ENCODE measurements at places on chromosomes 2 and 18. TPM values are rescaled to one million over a fixed set of nuclear protein-coding genes. Genes with fewer than 3 reads are reported as not detected.
A peak's percentile ranks its signal among the peaks of the same experiment; 100 is the strongest.

Gene DPYSL5
- 0.49 TPM for total RNA-seq

Gene PLCD4
- 2.8 TPM for total RNA-seq

Gene BUB1
- total RNA-seq = 16.7 TPM

Gene GREB1
- total RNA-seq = 2.7 TPM

Gene WDPCP
- 29.6 TPM for total RNA-seq

Gene MFSD2B
- total RNA-seq = 1.7 TPM

DNA sequence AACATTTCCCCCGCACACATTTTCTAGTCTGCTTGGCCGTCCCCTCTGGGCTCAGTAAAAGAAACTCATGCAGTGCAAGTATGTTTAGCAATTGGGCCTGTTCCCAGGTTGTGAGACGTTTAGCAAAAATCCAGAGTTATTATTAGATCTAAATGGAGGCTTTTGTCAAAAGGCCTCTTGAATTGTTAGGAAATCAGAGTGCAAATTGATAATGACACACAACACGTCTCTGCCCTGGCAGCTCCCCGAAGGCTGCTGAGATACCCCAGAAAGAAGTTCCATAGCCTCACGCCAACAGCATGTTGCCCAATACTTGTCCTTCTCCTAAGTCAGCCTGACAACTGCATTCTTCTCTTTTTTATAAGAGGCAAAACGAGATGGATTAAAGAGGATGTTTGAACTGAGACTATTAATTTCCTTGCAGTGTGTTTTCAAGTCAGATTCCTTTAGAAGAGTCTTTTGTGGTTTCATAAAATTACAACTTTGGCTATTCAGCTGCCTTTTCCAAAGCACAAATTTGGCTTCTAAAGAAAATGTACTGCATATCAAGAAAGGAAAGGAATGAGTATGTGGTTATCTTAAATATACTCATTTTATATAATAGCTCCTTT is 202.2 kb downstream of the TRIB2 start:
- DNase-seq = peak; percentile 36

- no peak for DNase-seq
These were observed 91.6 kb upstream of the MGAT4A start for GRCh38 chr2:98822301-98823164.

DNA sequence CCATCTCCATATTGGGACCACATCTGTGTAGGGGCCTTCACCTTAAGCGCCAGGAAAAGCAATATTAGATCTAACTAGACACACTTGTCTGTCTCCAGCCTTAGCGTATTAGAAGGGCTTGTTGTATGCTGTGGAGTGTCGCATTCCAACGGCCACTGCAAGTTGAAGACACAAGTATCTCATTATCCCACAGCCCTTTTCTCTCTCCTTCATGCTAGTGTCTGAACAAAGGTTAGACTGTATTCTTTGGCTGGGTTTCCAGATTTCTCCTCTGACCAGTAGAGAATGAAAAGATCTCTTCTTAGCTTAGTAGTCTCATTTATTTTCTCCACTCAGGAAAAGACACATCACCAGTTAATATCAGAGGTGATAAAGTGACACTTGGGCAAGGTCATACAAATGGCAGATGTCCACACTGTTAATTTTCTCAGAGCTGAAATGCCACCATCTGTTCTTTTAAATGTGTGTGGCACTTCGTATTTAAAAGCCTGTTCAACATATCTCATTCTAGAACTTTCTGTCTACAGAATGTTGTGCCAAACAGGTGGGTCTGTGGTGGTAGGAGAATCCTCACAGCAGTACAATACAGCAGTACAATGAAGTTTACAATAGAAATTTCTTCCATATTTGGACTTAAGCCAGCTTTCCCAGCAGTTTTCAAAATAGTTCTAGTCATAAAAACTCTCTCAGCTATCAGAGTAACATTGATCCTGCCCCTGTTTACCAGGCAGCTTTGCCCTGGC is 94.0 kb upstream of the ITGA6 start:
- DNase-seq = peak; percentile 12

- DNase-seq = peak; percentile 84
These were observed 609.5 kb upstream of the SLC8A1 start for GRCh38 chr2:41061356-41061755.

- DNase-seq = peak; percentile 92
These were observed 586.8 kb upstream of the CNTNAP5 start for GRCh38 chr2:123438251-123438650.

DNA sequence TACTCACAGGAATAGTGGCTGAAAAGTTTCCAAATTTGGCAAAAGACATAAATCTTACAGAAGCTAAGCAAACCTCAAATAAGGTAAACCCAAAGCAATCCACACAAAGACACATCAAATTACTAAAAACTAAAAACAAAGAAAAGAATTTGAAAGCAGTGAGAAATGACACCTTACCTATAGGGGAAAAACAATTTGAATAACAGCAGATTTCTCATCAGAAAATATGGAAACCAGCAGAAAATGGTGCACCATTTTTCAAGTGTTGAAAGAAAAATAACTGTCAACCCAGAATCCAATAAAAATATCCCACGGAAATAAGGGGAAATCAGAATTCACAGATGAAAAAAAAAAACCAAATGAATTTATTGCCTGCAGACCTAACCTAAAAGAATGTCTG is 138.6 kb downstream of the PIGN start:
- no peak for DNase-seq

- no peak for DNase-seq
These were observed 98.8 kb downstream of the KLF7 start for GRCh38 chr2:207066791-207067460.

GRCh38 chr2:102422910-102423309 is at the start of gene IL18RAP:
TSS of gene IL18RAP (plus strand) at chr2:102423160. CDS start at chr2:102423278, 118 bp downstream.
- no peak for DNase-seq

- no peak for DNase-seq
These were observed 19.4 kb downstream of the DDX18 start for GRCh38 chr2:117833911-117834310.

DNA sequence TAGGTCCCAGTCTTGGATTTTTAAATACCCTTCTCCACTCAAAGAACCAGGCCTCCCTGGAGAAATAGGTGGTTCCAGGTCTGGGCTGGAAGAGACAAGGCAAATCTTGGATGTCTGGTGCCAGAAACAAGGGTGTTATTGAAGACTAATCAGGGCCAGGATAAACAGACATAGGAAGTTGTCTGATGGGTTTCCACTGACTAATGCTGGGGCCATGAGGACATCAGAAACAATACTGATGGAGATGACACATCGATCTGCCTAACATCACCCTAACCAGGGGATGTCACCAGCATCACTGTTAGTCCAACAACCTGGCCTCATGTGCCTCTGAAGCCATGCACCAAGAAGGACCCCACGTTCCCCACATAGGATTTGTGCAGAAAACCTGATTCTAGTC is 42.5 kb upstream of the GLI2 start:
- DNase-seq = no peak

DNA sequence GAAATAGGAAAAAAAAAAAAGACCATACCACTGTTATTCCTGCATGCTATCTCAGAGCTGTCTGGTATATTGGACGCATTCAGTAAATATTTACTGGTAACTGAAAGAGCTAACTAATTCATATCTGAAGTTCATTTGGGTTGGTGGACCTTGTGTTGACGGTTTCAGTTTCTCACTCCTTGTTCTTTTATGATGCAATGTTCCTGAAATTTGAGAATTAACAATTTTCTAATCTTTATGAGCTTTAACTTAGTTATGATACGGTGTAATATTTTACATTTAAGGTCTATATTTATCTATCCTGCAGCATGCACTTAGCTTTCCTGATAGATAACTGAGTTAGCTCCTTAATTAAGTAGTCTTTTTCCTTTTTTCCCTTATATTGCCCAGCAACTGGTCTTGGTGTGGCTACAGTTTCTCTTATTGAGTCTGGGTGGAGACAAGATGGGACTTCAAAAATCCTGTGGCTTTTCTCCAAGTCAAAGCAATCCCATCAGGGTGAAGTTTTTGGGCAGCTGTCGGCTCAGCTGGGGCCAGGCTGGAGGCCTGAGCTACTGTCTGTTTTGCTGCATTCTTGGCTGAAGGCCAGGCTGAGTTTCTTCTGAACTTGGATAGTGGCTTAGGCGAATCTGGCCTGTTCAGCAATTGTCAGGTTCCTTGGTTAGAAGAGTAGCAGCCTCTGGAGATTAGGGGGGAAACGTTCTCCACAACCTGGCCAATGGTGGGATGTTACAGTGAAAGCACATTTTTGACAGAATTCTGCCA is 78.4 kb upstream of the MEX3C start:
- DNase-seq = peak; percentile 6

GRCh38 chr2:177474301-177474700 is 81.7 kb downstream of the AGPS start:
- DNase-seq = no peak
